Stimulated activated CD8-positive, alpha-beta memory T cell treated with anti-CD3 and anti-CD28 coated beads, Interleukin-7, amount 100 ng/mL, for 1 hour (primary cell): ENCODE measurements at places on chromosomes 4 and X.

DNA sequence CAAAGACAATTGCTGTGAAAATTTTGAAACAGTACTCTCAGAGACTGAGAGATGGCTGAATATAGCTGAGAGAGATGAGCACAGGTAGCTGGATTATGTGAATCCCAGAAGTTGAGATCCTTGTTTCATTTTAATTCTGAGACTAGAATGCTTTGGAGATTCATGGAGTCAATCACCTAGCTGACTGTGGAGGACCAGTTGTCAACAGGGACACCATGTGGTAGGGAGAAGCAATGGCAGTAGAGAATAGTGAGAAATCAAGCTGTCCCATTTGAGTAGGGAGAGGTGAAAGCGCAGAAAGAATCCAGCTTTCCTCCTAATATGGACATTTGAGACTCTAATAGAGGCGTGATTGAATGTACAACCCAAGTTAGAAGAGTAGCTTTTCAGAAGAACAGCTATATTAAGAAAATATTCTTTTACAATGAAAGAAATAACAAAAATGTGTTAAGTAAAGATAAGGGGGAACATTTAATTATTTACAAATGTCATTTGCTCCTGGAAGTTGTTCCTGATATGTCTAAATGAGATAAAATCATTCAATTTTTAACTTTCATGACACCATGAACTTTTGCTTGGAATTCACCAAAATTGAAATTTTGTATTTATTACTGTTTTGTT, 30.3 kb upstream of the GLRB start:
- DNase-seq, result no peak

- no peak for DNase-seq
Observed at GRCh38 chr4:6542951-6543350, 32.0 kb upstream of the MAN2B2 start.

GRCh38 chrX:41590641-41591040, 98.1 kb upstream of the GPR34 start:
- no peak for DNase-seq

GRCh38 chr4:76723373-76723772, 174.6 kb downstream of the SOWAHB start:
- no peak for DNase-seq

DNA sequence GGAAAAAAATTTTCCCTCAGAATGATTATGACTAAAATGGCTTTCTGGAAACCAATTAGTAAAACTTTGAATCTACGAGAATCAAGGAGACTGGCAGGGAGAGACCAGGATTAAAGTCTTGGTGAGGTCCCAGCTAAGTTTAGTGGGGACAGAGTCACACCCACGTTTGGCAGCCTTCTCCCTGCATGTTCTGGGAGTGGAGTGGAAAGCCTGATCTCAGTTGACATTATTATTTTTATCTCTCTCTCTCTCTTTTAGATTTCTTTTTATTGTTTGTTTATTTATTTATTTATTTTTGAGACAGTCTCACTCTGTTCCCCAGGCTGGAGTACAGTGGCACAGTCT, 67.8 kb downstream of the MED28 start:
- DNase-seq, result no peak

DNA sequence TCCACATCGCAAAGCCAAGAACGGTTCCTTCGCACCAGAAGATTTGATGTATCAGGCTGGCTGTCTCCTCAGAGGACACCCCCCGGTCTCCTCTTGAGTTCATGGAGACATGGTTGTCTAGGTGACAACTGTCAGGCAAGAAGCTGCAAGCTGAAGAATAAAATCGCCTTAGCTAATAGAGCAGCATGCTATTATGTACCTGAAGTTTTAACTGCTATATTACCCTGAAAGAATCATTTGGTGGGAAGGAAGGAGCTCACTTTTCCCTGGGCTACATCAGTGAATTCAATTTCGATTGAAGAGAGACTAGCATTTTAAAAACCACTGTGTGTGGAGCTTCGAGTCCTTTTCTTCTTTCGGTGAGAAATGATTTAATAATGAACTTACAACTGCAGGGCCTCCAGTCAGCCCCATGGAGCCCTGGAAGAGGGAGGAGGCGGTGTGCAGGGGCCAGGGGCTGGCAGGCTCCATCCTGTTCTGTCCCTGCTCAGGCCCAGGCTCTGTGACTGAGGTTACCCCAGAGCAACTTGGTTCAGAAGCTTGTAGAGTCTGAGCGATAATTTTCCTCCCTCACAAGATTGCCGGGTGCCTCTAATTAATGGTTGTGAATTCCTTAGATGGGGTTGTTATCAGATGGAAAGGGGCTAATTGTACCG, 191.3 kb downstream of the MID1IP1 start:
- no peak for DNase-seq

DNA sequence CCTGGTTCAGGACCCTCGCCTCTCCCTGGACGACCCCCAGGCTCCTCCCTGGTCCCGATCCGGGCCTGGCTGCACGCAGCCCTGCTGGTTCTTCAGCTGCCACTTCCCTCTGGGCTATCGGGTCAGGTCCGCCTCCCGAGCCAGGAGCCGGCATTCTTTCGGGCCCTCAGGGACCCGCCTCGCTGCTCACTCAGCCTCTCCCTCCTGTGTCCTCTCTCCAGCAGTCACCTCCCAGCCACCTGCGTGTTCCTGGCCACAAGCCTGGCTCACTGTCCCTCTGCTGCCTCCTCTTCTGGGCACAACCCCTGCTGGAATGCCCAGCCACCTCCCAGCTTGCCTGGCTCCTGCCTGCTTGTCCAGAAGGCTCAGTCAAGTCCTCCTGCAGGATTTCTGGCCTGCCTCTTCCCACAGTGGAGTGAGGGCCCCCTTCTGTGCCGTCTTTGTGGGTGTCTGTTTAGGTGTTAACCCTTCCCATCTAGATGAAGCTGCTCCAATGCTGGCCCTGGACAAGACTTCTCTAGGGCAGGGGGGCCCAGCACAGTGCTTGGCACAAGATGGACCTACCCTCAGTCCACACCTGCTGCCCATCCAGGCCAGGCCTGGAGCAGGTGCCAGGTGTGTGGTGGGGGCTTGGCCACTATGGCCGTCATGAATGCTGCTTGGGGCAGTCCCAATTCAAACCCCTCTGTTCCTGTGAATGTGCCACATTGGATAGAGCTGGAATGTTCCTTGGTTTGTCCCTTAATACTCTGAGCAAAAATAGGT, 2.2 kb downstream of the WFS1 start:
- DNase-seq, result no peak

GRCh38 chr4:57103051-57103450, 7.1 kb downstream of the IGFBP7 start:
- no peak for DNase-seq

DNA sequence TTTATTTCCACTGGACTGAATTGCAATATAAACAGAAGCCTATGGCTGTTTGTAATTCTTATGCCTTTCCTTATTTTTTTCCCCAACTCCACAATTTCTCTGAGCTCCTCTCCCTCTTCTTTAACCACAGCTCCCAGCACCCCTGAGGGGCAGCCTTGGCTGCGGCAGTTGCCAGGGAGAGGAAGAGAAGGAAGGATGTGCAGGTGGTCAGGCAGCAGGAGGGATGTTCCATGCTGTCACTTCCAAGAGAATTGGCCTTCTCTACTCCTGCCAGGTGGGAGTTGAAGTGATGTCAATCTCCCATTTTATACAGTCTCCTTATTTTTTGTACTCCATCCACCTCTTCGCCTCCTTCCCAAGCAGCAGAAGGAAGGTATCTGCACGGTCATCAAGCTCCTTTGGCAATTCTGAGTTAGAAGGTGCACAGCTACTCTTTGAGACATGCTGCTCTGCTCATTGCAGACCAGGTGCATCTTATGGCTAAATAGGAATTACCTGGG, 343.3 kb upstream of the RPS6KA3 start:
- no peak for DNase-seq

DNA sequence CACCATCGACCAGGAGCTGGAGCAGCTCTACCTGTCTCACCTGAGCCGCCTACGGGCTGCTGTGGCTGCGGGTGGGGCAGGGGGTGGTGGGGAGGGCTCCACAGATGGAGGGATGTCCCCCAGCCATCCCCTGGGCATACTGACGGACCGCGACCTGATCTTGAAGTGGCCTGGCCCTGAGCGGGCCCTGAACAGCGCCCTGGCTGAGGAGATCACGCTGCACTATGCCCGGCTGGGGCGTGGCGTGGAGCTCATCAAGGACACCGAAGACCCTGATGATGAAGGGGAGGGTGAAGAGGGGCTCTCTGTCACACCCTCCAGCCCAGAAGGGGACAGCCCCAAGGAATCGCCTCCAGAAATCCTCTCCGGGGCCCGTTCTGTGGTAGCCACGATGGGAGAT, 16.5 kb downstream of the PPP1R3F start:
- no peak for DNase-seq

- no peak for DNase-seq
Observed at GRCh38 chr4:184424993-184425758, 49.2 kb downstream of the IRF2 start.

DNA sequence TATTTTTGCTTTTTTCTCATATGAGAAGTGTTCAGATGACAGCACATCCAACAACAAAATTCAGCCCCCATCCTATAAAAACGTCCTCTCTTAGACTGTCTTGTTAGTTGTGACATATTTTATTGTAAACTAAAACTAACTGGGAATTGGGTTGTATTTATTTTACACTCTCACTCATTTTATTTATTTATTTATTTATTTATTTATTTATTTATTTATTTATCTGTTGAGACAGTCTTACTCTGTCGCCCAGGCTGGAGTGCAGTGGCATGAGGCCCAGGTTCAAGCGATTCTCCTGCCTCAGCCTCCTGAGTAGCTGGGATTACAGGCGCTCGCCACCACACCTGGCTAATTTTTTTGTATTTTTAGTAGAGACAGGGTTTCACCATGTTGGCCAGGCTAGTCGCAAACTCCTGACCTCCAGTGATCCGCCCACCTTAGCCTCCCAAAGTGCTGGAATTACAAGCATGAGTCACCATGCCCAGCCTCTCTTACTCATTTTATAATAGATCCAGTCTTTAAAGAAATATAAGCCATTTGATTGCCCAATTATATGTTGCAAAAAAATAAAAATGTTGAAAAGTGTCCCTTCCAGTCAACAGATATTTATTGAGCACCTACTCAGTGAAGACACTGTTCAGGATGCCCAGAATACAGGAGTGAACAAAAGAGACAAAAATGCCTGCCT, 44.6 kb downstream of the PALLD start:
- no peak for DNase-seq

- DNase-seq, result no peak
Observed at GRCh38 chr4:124722071-124722470, 9.5 kb upstream of the ANKRD50 start.

DNA sequence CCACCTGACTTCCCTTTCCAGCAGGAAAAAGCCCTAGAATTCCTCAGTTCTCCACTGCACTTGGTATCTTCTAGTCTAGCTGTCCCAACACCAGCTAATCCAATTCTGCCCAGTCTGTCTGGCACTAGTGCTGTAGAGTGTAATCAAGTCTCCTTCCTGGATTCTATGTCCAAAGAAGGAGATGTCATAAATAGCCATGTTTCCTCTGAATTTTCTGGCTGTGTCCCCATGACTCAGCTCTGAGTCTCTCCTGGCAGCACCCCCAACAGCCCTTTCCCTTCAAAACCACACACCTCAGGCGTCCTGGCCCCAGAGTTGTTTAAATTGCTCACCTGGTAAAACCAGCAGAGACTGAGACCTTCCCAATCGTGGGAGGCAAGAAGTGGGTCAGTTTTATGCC, 197.2 kb downstream of the GRXCR1 start:
- DNase-seq, result no peak

GRCh38 chrX:150847088-150847487, 51.4 kb downstream of the CD99L2 start:
- no peak for DNase-seq

- DNase-seq, result no peak
Observed at GRCh38 chrX:109281483-109282275, 200.2 kb downstream of the GUCY2F start.

DNA sequence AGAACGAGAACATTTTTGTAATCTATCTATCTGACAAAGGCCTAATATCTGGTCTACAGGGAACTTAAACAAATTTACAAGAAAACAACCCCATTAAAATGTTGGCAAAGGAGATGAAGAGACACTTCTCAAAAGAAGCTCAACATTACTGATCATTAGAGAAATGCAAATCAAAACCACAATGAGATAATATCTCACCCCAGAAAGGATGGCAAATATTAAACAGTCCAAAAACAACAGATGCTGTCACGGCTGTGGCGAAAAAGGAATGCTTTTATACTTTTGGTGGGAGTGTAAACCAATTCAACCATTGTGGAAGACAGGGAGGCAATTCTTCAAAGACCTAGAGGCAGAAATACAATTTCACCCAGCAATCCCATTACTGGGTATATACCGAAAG, 2284.8 kb downstream of the ARAP2 start:
- DNase-seq, result no peak

- DNase-seq, result no peak
Observed at GRCh38 chr4:99979872-99980271, 29.8 kb upstream of the H2AZ1 start.

- no peak for DNase-seq
Observed at GRCh38 chr4:3766785-3767569, 792 bp downstream of the ADRA2C start.

- no peak for DNase-seq
Observed at GRCh38 chr4:76001700-76002099, 5.6 kb downstream of the CXCL9 start.

- DNase-seq, result no peak
Observed at GRCh38 chr4:141486375-141486997, 149.9 kb upstream of the IL15 start.

GRCh38 chrX:39907964-39908661, 189.6 kb downstream of the BCOR start:
- no peak for DNase-seq

DNA sequence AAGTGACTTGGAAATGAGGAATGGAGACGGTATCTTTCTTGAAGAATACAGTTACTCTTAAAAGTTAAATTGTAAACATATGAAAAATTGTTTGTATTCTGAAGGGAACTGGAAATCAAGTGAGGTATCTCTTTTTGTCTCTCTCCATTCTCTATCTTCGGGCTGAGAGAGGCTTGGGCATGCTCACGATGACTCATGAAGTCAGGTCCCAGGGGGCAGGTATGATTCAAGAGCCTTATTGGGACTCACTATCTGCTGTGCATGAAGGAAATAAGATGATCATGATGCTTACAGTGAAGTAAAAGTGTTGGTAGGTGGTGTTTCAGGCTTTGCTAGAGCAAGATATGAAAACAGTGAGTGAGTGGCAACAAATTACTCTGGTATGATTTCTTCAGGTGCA, 200.4 kb upstream of the PITX2 start:
- DNase-seq, result no peak

DNA sequence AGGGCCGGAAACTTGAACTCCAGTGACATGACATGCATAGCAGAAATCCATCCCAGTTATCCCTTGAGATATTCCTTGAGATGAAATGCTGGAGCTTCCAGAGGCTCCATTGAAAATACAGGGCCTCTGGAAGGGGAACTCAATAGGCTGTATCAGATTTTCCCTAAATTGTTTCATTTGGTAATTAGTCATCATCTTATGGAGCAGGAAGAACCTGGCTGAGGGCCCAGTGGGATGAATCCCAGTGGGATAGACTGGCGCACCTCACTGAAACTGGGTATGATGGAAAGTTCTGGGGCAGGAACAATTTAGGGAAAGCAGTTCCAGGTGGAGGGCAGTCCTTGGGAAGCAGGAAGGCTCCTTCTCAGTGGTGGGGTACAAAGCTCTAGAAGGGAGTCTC, 307.8 kb upstream of the DIPK2B start:
- no peak for DNase-seq
